ENCODE measurements at places on chromosomes 6 and 20.

DNA sequence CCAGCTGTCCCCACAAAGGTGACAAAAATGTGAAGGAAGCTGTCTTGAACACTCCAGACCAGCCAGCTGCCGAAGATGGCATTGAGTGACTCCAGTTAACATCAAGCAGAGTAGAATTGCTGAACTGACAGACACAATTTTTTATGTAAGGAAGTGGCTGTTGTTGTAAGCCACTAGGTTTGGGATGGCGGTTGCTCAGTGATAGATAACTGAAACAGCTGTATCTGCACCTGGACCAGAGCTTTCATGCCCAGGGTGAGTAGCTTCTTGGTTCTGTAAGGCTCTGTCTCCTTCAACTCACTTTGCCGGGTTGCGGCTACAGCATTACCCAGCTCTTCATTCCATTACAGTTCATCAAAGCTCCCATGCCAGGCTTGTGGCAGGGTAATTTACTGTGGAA, 49.7 kb upstream of the DDR1 start:
- DNase-seq: peak; percentile 53

DNA sequence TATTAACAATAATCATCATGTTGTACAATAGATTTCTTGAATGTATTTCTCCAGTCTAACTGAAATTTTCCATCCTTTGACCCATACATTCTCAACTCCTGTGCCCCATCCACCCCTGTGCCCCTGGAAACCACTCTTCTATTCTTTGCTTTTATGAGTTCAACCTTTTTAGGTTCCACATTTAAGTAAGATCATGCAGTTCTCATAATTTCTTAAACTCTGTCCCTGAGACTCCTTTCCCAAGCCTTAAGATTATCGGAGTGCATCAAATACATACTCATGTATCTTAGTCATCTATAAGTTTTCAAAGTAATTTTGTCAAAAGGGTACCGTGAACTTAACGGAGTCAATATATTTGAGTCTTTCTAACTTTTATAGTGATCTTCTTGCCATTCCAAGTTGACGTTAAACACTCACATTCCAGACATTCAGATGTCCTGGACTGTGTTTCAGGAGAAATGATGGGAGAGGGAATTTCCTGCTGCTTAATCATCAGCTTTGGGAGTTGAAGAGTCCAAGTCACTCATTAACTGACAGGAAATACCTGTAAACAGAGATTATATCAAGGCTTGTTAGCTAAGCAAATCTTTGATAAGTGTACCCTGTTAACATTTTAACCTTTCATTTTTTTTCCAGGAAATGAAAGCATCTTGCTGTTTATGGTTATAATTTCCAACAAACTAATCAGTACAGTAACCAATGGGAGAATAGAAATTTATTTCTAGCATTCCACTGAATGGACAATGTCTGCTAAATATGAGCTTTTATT, 73.3 kb downstream of the ADGRG6 start:
- no peak for DNase-seq

DNA sequence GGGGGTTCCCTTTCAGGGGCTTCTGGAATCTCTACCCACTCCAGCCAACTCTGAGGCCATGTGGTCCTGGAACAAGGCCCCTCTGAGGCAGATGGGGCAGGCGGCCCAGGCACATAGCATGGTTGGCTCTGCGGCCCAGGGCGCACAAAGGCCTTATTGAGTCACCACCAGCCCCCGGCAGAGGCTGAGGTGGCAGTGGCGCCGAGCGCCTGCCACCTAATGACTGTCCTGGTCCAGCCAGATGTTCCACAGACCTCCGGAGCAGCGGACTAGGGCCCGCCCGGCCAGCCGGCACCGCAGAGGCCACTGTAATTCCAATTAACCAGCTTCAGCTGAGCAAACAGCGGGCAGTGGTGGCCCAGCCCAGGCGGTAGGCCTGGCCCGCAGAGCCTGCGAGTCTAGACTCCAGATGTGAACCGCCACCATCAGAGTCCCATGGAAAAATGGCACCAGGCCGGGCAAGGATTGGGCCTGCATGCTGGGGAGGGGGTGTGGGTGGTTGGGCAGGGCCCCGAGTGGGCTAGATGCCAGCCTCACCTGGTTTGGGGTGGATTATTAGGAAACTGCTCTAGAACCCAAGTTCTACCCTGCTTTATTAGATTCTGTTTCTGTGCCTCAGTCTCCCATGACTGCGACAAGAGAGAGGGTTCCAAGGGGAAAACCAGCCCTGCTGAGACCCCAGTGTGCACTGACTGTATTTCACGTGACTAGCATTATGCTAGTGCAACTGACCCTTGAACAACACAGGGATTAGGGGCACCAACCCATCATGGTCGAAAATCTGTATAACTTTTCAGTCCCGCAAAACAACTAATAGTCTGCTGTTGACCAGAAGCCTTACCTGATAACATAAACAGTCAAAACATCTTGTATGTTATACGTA, 34.1 kb upstream of the ID1 start:
- DNase-seq: no peak

DNA sequence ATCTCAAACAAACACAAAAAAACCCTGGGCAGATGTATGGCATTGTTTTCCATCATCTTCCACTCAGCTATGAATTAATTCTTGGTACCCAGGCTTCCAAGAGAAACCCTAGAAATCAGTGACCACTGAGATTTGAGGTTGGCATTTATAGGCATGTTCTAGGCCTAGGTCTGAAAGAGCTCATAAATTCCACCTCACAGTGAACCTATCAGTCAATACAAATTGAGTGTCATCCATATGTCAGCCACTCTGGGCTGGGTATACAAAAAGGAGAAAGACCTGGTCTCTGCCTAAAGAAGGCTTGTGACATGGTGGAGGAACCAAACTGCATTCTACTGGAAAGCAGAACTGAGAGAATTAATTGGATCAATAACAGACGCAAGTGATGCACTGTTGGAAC, 30.2 kb downstream of the C20orf173 start:
- no peak for DNase-seq

GRCh38 chr6:112241820-112242429, 12.4 kb downstream of the LAMA4 start:
- DNase-seq: no peak

DNA sequence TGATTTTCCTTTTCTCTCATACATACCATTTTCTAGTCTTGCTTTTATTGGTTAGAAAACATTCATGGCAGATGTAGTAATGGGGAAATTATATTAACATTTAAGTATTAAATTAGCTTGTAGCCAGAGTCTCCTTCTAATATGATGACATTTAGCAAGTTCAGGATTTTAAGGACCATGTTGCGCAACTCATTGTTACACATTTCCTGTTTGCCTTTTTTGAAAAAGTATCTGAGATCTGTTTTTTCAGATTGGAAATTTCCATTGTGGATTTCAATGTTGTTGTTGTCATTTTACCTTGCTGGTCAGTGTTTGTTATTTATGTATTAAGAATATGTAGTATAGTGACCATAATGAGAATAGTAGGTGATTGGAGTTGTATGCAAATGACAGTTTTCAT, 38.7 kb downstream of the CDKAL1 start:
- no peak for DNase-seq

DNA sequence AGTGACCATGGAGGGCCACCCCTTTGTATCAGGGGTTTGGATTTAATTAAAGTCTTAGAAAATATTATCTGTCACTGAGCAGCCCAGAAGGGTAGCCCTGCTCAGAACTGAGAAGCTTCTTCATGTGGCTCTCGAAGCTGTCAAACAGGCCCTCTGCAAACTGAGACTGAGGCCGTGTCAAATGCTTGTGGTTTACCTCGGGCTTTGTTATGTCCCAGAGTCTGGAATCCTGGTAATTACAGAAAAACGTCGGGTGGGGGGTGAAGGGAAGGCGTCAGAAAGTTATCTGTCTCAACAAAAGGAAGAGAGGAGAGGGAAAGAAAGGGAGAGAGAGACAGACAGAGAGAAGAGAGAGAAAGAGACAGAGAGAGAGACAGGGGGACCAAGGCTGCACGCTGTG, 200.8 kb downstream of the BMP7 start:
- no peak for DNase-seq

DNA sequence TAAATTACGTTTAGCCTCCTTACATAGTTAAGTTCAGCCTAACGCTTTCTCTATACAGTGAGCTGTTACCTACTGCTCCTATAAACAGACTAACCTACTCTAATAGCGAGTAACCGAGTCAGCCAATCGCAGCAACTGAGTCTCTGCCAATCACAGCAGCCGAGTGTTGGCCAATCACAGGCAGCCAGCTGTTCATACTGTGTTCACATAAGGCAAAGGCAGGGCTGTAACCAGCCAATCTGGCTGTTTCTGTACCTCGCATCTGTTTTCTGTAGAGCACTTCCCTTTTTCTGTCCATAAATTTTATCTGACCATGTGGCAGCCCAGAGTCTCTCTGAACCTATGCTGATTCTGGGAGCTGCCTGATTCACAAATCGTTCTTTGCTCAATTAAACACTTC, 263.9 kb upstream of the JARID2 start:
- no peak for DNase-seq

GRCh38 chr6:142771162-142771561, 173.8 kb downstream of the HIVEP2 start:
- no peak for DNase-seq

- DNase-seq: no peak
Measured at GRCh38 chr6:43127180-43127579, 43.9 kb upstream of the SRF start.

- DNase-seq: no peak
Measured at GRCh38 chr20:46157625-46158024, 39.5 kb downstream of the CD40 start.

- no peak for DNase-seq
Measured at GRCh38 chr6:148883270-148883669, 136.4 kb downstream of the UST start.

DNA sequence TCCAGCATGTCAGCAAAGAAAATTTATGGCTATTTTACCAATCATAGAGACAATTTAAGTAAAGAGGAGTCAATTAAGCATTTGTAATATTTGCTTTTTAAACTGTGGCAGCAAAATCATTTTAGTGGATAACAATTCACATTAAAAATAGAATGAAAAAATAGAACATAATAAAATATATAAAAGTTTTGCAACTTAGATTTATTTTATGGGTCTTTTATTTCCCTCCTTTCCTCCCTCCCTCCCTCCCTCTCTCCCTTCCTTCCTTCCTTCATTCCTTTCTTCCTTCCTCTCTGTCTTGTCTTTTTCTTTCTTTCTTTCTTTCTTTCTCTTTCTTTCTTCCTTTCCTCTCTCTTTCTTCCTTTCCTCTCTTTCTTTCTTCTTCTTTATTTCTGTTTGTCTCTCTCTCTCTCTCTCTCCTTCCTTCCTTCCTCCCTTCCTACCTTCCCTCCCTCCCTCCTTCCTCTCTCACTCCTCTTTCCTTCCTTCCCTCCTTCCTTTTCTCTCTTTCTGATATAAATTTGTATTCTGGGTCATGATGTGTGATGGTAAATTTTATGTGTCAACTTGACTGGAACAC, 610.9 kb upstream of the CITED2 start:
- no peak for DNase-seq

DNA sequence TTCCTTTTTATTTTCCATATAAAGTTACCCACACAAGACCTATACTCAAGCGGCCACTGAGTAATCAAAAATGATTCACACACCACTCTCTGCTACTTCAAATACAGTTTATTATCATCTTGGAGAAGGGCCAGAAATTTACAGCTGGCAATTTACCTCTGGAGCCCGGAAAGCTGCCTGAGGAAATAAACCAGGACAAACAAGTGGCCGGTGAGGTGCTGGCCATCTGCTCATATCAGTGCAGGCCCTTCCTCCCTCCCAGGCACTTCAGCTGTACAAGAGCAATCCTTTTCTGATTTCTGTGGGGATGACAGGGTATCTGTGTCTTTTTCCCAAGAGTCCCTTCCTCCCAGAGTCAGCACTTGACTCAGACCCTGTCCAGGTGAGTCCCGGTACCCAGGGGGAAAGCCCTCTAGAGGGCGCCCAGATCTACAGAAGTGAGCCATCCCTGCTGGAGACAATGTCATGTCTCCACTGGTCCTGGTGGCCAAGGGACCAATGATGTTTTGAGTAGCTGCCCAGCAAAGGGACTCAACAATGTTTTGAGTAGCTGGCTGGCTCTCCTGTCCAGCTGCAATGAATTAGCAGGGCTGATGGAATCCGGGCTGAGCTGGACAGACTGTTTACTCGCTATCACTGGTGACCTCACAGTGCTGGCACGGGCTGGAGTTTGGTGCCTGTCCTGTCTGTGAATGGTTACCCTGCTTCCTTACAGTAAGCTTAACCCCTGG, 23.6 kb downstream of the LRP11 start:
- peak; percentile 63 for DNase-seq

DNA sequence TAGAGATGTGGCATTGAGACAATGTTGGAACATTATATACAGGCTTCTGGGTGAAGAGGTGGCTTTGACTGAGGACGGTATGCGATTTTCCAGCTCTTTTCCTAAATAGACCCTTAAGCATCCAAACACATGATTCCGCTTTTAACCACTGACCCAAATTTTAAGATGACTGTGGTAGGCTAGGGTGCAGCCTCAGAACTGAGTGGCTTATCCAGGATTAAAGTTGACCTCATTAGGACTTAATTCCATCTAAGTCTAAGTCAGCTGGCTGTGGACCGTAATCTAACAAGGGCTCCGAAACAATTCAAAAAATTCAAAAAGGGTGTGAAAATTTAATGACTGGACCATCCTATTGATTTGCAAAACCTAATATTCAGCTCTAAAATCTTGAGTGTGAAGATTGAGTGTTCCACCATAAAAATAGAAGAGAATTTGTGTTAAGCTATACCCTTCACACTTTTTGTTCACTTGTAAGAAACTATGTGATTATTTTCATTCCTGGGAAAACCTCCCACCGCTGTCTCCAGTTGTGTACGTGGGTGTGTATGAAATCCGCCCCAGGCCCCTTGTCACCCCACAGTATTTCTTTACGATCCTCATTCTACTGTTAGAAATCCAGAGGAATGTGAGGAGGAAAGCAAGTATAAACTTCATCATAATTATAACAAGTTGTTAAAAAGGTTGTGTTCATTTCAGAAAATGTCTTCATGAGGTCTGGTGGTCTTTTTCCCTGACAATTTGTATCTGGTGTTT, 2.7 kb downstream of the PCMTD2 start:
- DNase-seq: no peak

- DNase-seq: no peak
Measured at GRCh38 chr20:47603260-47603659, 101.6 kb downstream of the NCOA3 start.

DNA sequence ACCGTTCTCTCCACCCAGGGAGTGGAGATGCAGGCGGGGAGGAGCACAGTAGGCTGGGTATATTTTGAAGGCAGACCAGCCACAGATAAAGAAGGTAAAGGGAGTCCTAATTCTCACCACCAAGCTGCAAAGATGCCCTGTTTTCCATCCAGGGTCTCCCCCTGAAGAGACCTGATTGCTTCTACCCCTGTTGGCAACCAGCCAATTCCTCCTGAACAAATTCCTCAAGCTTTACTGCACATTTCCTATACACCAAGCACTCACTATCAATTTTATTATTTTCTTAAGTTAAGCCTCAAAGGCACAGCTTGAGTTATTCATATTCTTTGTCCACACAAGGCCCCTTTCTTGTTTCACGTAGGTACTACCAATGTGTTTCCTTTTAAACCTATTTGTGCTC, 214.4 kb downstream of the EYA2 start:
- DNase-seq: no peak

All from activated CD8-positive, alpha-beta T cell treated with anti-CD3 and anti-CD28 coated beads, Interleukin-2, amount 10 ng/mL, durations not matched to agents 7 days and 5 days (primary cell).